ENCODE measurements at places on chromosomes 6 and 20.

DNA sequence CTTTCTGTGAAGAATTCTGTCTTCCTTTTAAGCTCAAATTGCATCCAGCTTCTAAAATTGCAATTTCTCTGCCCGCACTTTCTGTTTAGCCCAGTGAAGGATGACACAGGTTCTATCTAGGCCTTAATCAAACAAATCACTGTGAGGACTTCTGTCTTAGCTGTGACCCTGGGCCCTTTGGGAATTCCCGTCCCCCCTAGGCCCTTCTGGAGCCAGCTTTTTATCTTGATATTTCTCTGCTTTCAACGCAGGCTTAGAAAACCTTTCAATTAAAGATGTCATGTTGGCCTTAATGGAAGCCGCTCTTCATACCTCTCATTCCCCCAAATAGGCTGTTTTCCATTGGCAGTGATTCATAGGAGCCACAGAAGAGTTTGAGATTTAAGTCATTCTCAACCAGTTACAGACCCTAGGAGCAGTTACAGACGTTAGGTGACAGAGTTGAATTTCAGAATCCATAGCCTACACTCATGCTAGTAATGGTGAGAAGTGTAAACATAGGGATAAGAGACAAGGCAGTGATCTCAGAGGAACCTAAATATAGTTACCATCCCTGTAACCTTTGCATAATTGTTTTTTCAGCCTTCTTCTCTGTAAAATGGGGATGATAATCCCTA, 74.8 kb upstream of the FLRT3 start:
- DNase-seq = no peak

DNA sequence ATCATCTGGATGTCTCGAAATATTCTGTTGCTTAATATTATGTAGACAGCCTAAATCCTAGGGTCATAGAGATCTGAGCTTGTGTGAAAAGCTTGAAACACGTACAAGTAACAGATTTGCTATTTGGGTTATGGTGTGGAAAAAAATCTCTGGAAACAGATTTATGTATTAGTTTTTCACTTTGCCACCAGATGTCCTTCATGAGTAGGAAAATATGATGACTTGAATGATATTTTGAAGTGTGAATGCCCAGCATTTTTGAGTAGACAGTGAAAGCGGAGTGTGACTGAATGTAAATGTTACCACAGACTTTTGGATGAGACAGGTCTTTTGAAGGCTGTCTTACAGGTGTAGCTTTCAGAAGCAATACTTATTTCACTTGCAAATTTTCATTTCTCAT, 4.2 kb upstream of the BMP6 start:
- DNase-seq = peak; percentile 60

GRCh38 chr20:59437601-59438031, 137.2 kb downstream of the EDN3 start:
- no peak for DNase-seq

DNA sequence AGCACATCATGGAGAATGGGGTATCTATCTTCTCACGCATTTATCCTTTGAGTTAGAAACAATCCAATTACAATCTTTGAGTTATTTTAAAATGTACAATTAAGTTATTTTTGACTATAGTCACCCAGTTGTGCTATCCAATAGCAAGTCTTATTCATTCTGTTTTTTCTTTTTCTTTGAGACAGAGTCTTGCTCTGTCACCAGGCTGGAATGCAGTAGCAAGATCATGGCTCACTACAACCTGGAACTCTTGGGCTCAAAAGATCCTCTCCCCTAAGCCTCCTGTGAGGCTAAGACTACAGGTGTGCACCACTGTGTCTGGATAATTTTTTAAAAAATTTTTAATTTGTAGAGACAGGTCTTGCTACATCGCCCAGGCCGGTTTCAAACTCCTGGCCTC, 201.5 kb upstream of the ZNF217 start:
- DNase-seq = no peak

GRCh38 chr20:17452441-17452840, 78.7 kb downstream of the BFSP1 start:
- DNase-seq = no peak

GRCh38 chr6:31792761-31793171, 2.8 kb downstream of the VARS1 start:
- DNase-seq = no peak

DNA sequence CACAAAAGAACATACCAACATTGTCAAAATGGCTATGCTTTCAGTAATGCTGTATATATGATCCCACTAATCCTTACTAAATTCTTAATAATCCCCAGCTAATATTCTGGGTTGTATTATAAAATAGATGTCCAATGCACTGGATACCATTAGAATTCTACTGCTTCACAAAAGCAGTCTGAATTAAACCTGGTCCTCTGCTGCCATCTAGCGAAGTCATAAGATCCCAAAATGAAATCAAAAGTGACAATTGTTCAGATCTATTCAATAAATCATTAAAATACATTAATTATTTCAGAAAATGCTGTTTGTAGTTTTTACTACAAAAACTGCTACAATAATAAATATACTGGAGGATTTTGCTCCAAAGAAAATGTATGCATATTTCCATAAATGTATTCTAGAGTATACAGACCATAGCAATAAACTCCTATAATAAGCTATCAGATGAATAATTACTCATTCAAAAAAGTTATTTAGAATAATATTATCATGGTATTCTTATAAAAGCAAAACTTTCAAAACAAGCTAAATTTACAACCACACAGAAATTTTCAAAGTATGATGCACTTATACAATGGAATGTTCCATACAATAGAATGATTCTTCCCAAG, 92.6 kb downstream of the RNGTT start:
- DNase-seq = peak; percentile 91

DNA sequence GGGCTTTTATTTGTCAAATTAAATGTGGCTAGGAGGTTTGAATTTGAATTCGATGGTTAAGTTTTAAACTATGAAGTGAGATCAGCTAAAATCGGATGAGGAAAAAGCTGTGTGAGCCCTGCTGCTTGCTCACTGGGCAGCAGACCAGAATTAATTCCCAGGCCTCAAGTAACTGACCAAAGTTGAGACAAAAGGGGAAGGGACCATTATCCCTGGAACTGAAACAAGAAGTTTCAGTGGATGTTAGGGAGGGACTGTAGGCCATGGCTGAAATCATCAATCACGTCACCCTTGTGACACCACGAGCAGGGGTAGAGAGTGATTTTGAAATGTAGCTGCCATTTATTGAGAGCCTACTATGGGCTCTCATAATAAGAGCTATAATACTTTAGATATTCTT, 7.0 kb upstream of the PRSS35 start:
- peak; percentile 56 for DNase-seq

GRCh38 chr6:161073930-161074329, 82.4 kb downstream of the MAP3K4 start:
- no peak for DNase-seq

GRCh38 chr6:36724514-36725390, 27.1 kb downstream of the RAB44 start:
- peak; percentile 58 for DNase-seq

DNA sequence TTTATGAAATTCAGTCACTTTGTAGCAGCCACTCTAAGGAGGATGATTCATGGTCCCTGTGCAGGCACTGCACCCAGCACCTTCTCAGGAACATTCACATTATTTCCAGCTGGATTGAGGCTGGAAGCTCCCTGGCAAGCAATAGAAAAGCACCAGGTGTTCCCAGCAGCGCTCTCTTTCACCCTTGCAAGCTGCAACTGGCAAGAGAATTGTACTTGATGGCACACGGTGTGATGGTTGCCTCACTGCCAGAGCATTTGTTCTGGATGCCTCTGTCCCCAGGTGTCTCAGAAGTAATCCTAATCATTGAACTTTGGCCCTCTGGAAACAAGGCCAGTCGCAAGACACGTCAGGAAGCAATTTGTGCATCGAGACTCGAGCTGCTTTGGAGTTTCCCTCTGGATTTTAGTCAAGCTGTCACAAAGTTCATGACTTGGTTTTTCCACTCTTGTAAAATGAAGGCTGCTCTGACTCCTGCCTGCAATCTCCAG, 24.9 kb upstream of the PHACTR2 start:
- DNase-seq = no peak

DNA sequence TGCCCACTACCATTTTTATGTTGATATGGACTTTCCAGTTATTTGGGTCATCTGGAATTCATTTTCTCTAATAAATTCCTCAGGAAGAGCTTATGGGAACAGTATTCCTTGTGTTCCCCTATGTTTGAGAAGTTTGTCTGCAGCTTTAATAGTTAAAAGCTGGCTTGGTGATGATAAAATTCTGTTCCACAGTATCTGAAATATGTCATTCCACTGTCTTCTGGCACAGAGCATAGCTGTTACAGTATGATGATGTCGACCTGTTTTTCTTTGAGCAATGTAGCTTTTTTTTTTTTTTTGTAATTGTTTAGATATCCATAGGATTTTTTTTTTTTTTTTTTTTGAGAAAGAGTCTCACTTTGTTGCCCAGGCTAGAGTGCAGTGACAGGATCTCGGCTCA, 43.2 kb downstream of the NCOA3 start:
- no peak for DNase-seq

DNA sequence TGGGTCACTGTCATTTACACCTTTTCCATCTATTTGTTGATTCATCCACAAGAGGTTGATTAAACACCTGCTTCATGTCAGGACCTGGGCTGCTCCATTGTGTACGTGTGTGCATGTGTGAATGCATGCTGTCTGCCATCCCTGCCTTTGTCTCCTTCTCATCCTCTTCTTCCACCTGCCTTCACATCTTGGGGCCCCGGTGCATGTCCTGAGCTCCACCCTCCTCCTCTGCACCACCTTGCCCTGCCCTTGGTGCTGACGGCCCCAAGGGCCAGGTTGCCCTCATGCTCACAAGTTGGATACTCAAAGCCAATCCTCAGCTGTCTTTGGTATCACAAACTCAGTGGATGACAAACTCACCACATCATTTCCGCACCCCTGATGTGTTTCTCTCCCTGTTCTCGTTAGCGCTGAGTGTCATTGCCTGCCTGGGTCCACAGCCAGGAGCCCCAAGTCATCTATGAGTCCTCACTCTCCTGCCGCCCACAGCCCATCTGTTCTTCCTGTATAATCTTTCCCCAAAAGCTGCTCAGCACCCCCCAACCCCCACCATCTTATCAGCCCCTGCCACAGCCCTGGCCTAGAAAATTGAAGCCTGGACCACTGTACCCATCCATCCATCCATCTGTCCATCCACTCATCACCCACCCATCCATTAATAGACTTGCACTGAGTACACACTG, 85.0 kb downstream of the SRC start:
- no peak for DNase-seq

- no peak for DNase-seq
Observed at GRCh38 chr20:63640086-63640485, 13.1 kb downstream of the STMN3 start.

GRCh38 chr20:58271606-58272351, 37.7 kb upstream of the RAB22A start:
- no peak for DNase-seq

DNA sequence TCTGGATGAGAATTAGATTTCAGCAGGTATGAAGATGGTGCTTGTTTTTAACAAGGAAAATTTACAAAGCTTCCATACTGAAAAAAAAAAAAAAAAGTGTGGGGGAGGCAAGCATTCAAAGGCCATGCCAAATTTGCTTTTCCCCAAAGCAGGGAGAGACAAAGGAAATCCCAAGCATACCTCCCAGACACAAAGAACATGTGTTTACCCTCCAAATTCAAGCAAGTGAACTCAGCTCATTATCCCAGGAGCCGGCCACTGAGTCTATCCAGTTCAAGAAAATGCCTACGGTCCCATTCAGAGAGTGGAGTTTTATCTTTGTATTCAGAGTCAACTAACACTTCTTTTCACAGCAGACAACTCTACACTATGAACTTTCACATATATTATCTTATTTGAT, 102.7 kb upstream of the ID4 start:
- no peak for DNase-seq

GRCh38 chr20:35408270-35408669, 3.5 kb downstream of the UQCC1 start:
- no peak for DNase-seq

DNA sequence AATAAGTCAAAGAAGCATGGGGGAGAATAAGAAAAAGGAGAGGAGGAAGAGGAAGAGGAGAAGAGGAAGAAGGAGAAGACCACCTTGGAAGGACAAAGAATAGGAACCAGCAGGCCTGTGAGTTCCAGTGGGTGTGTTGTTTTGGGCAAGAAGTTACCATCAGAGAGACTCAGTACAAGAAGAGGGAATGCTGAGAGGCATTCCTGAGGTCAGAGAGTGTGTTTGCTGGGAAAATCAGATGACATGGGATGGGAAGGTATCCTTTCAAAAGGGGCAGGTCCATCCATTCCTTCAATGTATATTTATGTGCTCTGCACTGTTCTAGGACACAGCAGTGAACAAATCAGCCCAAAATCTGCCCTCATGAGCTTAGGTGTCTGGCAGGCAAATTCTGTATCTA, 40.5 kb upstream of the PRIM2 start:
- DNase-seq = no peak

DNA sequence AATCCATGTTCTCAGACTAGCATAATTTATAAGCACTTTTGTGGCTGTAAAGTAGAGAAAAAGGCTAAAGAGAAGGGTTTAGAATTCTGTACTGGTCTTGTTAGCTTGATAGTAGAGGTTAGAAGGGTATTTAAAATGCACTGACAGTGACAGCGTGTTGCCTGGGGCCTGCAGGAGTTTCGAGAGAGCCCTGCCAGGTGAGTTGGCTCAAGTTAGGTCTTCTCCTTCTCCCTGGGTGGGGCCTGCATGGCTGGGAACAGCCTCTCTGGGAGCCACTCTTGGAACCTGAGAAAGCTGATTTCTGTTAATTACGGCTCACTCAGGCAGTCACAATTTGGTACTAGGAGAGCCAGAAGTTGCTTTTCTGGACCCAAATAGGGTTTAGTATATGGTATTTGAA, 103.7 kb downstream of the ARID1B start:
- no peak for DNase-seq

- DNase-seq = peak; percentile 28
Observed at GRCh38 chr6:24249926-24250325, 107.9 kb downstream of the DCDC2 start.

GRCh38 chr6:31607317-31607716, 7.7 kb upstream of the AIF1 start:
- no peak for DNase-seq
